Activated gamma-delta T cell (primary cell): ENCODE measurements at places on chromosomes 13 and 19.

DNA sequence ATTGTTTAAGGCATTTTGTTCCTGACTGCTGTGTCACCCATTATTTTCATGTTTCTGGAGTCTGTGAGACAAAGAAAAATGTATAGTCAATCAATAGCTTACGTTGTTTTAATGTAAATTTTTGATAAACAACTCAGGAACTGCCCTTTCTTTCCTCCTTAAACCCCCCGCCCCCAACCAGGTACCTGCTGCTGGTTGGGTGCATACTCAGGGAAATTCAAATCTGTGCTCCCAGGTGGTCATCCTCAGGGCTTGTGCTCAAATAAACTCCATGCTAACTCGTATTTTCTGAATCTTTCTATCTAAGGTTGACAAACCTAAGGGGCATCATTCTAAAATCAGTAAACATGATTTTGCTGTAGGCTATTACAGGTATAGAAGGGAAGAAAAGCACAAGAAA lies 4.1 kb upstream of the CDC16 start:
- no peak for DNase-seq

GRCh38 chr13:26255691-26256277 lies 1.9 kb downstream of the CDK8 start:
- DNase-seq = no peak

GRCh38 chr19:19823916-19824315 lies 2.4 kb upstream of the ZNF506 start:
- no peak for DNase-seq

DNA sequence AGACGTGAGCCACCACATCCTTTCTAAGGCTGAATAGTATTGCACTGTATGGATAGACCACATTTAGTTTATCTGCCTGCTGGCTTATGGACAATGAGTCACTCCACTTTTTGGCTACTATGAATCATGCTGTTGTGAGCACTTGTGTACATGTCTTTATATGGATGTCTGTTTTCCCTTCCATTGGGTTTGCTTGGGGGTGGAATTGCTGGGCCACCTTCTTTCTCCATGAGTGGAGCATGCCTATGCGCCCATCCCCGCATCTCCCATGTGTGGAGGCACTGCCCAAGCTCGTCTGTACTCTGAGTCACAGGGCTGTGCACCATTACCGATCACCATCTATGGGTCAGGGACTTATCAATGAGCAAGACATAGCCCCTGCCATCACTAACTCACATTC lies 127.2 kb upstream of the GJB6 start:
- DNase-seq = no peak

- no peak for DNase-seq
These were observed 25.7 kb downstream of the CCDC70 start for GRCh38 chr13:51887468-51887867.

DNA sequence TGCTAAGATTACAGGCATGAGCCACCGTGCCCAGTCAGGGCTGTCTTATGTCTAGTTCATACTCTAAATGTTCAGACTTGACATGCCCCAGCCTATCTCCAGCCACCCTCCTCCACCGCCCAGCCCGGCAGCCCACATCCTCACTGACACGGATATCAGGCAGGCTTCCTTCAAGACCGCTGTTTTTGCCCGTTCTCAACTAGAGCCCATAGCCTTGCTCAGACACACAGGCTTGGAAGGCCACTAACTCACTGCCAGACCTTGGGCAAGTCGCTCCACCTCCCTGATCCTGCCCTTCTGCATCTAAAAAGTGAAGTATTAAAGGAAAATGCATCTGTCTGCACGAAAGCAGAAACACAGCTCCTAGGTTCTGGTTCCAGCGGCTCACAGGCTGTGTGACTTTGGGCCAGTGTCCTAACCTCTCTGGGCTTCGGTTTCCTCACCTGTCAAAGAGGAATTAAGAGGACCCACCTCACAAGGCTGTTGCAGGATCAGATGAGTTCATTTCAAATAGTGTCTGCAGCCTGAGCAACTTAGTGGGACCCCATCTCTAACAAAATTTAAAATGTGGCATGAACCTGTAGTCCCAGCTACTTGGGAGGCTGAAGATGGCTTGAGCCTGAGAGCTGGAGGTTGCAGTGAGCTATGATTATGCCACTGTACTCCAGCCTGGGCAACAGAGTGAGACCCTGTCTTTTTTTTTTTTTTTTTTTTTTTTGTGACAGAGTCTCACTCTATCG lies 14.5 kb upstream of the CERS4 start:
- DNase-seq = peak; percentile 33

DNA sequence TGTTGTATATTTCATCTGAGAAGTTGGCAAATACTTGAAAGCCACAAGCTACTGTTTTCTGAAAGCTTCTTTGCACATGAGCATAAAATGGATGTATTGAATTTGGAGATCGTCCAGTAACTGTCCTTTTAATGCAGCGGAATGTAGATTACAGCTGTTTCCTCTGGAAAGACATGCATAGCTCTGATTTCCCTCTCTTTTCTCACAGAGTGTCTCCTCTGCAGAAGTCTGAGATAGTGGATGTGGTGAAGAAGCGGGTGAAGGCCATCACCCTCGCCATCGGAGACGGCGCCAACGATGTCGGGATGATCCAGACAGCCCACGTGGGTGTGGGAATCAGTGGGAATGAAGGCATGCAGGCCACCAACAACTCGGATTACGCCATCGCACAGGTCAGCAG lies 283.0 kb downstream of the SHISA2 start:
- DNase-seq = no peak

- no peak for DNase-seq
These were observed 108.2 kb downstream of the SIPA1L3 start for GRCh38 chr19:38015216-38015615.

GRCh38 chr19:9940778-9941177 lies 4.5 kb upstream of the OLFM2 start:
- DNase-seq = no peak
